ENCODE measurements at places on chromosomes 7 and 10.

- no peak for DNase-seq
Measured at GRCh38 chr7:2076649-2077064, 156.1 kb downstream of the MAD1L1 start.

- DNase-seq, result no peak
Measured at GRCh38 chr7:91185771-91186170, 78.5 kb upstream of the FZD1 start.

- no peak for DNase-seq
Measured at GRCh38 chr7:135192914-135193536, 18.3 kb downstream of the WDR91 start.

DNA sequence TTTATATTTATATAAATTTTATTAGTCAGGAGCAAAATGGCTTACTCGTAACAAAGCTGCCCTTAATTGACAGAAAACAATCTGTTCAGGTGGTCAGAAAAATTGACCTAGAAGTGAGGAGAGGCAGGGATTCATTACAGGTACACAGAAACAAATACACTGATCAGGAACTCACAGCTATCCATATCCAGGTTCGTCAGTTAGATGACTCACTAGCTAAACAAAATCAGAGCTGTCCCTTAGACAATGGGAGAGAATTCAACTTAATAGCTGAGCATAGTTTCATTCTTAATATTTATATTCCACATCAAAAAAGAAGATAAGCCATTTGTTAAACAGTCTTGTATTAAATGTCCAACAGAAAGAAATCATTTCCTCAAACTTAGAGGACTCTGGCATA lies 41.7 kb downstream of the HYCC1 start:
- DNase-seq, result no peak

- DNase-seq, result no peak
Measured at GRCh38 chr10:16931930-16932329, 114.7 kb upstream of the RSU1 start.

- no peak for DNase-seq
Measured at GRCh38 chr7:68623030-68623429, 975.2 kb upstream of the AUTS2 start.

DNA sequence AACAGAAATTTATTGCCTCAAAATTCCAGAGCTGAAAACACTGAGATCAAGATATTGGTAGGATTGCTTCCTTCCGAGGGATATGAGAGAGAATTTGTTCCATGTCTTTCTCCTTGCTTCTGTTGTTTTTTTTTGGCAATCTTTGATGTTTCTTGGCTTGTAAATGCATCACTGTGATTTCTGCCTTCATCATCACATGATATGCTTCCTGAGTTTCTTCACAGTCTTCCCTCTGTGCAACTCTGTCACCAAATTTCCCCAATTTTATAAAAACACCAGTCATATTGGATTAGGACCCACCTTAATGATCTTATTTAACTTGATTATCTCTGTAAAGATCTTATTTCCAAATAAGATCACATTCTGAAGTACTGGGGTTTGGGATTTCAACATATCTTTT lies 14.7 kb downstream of the TMEM236 start:
- no peak for DNase-seq

DNA sequence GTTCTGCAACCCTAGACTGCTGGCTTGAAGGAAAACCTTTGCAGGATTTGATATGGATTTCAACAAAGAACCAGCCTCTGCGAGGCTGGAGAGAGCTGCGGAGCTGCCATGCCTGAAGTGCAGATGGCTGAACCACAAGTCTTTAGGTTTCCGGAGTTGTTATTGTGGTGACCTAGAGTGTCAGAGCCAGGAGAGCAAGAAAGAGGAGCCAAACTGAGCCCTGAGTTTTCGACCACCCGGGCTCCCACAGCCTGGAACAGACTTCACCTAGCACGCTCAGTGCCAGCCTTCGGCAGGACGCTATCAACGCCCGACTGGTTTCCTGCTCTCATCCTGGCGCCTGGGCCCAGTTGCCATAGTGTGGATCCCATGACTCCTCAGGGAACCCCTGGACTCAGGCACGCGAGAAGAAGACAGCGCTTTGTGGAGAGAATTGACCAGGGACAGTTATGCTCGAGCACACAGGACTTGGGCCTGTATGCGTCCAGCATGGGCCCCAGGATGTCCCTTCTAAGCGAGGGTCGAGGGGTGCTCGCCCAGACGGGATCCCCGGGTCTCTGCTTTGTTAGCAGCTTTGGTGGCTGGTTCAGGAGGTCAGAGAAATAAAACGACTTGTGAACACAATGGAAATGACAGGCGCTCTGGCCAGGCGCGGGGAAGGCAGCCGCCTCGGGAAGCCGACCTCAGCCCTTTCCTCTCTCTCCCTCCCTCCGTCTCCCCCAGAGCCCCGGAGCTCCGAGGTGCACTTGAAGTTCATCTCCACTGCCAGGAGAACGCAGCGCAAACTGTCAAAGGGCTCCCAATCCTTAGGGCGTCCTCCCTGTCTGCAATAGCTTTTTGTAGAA lies 1.8 kb upstream of the GAD2 start:
- peak; percentile 68 for DNase-seq

GRCh38 chr10:2885288-2886278 lies 181.8 kb upstream of the PFKP start:
- no peak for DNase-seq

- DNase-seq, result no peak
Measured at GRCh38 chr10:76080991-76081390, 649.6 kb downstream of the LRMDA start.

GRCh38 chr10:73053275-73053674 lies 43.4 kb downstream of the P4HA1 start:
- no peak for DNase-seq

DNA sequence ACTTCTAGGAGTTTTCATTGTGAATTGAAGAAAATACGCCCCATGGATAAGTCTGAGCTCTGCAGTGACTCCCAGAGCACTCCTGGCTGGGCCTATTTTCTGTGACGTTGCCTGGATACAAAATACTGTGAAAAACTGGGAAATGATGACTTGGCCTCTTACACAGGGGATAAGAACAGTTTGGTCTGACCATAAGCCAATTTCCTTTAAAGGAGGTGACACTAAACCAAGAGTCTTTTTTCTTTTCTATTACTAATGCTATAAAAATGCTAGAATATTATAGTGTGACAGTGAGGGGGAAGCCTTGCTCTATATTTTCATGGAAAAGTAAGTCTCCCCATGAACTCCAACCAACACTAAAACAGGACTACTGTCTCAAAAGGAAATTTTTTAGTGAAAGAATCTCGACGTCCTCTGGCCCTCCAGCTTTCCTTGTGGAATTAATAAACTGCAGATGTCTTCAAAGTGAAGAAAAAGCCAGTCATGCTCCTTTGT lies 45.5 kb downstream of the MYOF start:
- DNase-seq, result no peak

DNA sequence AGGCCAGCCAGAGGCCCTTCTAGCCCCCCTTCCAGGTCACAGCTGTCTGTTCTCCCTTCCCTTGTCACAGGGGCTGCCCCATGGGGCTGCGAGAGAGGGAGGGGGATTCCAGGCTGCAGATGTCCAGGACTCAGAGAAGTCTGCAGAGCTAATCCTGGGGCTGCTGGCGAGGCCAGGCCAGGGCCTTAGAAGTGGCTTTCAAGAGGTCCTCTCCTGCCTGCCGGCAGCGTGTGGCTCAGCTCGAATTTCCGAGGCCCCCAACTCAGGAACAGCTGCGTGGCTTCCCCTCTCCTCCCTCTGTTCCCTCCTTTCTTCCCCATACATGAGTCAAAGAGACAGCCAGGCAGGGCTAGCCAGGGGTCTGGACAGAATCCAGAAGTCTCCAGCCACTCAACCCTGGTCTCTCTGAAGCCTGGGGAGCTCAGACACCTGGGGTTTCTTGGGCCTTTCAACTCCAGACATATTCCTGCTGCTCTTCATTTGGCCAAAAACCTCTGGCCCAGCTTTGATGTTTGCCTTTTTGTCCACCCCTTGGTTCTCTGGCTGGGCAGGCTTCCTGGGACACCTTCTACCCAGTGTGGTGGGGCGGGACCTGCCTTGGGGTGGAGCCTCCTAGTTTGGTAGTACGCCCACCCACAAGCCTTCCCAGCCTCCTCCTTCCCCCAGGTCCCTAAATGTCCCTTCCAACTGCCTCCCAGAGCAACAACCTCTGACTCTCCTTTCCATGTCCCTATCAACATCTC lies 21.8 kb upstream of the EIF5AL1 start:
- no peak for DNase-seq

DNA sequence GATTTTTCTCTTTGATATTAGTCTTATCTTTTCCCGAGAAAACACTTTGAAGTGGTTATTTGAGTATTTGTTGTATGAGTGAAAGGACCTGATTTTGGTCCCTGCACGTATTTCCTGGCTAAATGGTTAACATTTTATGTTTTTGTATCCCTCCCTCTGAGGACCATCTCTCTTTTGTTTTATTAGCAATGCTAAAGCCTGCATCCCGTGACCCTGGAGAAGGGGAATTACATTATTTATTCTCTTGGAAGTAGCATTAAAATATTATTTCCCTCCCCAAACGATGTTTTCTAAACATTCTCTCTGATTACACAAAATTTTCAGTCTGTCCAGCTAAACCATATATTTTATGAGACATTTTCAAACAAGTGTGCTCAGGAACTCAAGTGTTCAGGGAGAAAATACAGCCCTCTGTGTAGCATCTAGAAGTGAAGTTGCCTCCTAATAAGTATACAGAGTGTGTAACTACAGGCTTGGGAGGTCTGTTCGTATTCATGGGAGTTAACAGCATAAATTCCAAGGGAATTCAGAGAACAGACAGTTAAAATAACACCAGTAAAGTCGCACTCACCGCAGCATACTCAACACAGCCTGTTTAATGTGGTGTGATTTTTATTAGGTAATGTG lies 163.8 kb upstream of the NPVF start:
- no peak for DNase-seq

DNA sequence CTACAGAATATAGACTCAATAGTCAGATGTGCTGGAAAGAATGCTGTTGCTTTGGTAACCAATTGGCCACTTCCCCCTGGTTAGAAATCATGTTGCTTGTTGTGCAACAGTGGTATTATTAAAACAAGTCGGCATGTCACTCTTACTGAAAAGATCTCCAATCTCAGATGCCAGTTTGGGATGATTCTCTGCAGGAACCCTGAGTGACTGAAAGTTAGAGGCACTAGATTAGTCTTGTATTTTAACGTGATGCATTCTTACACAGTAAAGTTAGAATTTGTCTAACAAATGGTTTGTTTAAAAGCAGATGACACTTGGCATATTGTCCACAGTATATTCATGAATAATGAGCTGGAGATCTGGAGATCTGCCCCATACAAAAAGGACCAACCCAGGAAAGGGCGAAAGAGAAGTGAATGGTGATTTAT lies 287.6 kb downstream of the TWIST1 start:
- no peak for DNase-seq

DNA sequence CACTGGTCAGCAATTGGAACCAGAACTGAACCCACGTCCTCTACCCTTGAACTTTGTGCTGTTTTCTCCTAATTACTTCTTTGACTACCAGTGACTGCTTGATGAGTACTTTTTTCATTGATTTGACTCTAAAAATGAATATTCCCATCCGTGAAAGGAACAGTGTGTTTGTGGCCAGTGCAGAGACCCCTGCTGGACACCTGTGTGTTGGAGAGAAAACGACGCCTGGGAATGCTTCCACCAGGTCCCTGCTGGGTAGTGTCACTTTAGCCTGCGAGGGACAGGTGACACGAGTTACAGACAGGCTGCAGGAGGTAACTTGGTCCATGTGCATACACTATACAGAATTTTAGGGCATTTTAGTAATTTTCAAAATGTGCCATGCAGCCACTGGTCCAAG lies 6.8 kb upstream of the GJD4 start:
- DNase-seq, result no peak

GRCh38 chr10:86287110-86287793 lies 79.3 kb downstream of the GRID1 start:
- DNase-seq, result no peak

DNA sequence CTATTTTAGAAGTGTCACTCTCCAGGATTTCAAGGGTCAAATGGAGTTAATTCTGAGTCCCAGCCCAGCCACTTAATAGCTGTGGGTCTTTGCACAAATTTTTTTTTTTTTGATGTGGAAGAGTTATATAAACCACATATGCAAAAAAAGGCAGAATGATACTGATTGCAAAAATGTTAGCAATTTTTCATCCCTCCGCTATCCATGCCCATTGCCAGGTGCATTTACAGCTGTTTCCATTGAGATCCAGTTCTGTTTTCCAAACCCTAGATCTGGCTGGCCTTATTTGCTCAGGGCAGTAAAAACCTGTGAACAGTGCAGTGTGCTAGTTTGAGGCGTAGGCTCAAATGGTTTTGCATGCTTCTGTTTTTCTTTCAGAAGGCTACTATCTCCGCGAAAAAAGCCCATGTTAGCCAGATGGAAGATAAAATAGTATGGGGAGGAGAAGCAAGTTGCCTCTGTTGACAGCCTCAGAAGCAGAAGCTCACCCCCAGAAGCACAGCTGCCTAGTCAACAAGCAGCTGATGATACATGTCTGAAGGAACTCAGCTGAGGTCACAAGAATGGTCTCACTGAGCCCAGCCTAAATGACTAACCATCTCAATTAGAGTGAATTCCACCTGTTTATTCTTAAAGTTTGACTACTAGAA lies 997 bp upstream of the ZNF138 start:
- no peak for DNase-seq

DNA sequence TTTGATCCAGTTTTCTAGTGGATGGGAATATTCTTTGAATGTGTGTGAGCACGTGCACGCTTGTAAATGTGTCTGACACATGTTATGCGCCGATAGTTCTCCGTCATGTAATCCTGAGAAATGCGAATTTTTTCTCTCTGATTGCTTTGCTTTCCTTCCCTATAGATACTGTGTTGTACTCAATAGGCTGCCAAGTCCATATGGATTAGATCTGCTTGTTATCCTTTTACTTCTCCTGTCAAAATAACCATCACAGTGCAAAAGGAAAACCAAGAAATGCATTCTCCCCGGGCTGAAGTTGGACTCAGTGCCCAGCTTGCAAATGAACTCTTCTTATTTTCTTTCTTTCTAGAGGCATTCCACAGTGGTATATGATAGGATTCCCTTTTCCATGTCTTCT lies 131.9 kb downstream of the KIAA1217 start:
- no peak for DNase-seq

DNA sequence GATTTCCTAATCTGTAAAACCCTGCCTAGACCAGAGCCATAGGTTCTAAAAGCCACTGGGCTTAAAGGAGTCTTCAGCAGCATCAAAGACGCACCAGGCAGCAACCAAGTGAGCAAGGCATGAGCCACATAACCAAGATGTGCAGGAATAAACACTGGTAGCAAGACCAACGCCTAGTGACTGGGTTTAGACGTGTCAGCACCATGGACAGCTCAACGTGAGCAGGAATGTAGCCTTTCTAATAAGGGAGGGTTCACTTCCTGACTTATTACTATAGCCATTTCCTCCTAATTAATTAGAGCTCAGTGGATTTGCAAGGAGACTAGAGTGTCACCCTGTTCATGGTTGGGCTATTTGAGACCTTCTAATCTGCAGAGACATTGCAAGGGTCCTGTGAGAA lies 223.7 kb downstream of the LHFPL3 start:
- no peak for DNase-seq

DNA sequence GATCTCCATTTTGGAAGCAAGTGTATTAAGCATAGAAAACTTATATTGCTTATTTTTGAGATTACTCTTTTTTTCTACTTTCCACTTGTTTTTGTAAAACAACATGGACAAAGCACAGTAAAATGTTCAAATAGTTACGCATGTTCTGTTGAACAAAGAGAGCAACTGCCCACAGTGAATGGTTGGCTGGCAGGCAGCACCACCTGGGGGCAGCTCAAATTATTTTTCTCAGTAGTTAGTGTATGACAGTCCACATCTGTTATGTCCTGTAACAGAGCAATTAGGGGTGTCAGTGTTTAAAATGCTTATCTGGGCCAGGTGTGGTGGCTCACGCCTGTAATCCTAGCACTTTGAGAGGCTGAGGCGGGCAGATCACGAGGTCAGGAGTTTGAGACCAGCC lies 46.1 kb upstream of the CACUL1 start:
- DNase-seq, result no peak

GRCh38 chr10:73017955-73018480 lies 63.4 kb upstream of the PLA2G12B start:
- DNase-seq, result no peak
